Activated CD4-positive, alpha-beta T cell treated with anti-CD3 and anti-CD28 coated beads, Interleukin-2, amount 50 U/mL, for 4 hours (primary cell): ENCODE measurements at places on chromosomes 1 and 21.

DNA sequence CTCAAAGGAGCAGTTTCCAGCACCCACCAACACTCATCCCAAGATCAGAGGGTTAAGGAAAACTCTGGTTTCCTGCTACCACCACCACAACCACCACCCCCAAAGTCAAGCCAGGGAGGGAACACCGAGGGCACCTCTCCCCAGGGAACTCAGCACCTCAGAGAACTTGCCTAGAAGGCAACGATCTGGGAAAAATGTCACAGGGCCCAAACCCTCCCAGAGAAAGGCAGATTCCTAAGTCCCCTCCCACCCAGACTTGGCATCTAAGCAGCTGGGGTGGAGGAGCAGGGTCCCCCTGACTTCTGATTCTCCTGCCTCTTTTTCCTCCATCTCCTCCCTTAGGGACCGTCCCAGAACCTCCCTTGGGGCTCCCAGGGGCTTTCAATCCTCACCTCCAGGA lies 10.6 kb downstream of the KANK4 start:
- no peak for DNase-seq

GRCh38 chr1:8651236-8651890 lies 166.1 kb downstream of the RERE start:
- DNase-seq = no peak

DNA sequence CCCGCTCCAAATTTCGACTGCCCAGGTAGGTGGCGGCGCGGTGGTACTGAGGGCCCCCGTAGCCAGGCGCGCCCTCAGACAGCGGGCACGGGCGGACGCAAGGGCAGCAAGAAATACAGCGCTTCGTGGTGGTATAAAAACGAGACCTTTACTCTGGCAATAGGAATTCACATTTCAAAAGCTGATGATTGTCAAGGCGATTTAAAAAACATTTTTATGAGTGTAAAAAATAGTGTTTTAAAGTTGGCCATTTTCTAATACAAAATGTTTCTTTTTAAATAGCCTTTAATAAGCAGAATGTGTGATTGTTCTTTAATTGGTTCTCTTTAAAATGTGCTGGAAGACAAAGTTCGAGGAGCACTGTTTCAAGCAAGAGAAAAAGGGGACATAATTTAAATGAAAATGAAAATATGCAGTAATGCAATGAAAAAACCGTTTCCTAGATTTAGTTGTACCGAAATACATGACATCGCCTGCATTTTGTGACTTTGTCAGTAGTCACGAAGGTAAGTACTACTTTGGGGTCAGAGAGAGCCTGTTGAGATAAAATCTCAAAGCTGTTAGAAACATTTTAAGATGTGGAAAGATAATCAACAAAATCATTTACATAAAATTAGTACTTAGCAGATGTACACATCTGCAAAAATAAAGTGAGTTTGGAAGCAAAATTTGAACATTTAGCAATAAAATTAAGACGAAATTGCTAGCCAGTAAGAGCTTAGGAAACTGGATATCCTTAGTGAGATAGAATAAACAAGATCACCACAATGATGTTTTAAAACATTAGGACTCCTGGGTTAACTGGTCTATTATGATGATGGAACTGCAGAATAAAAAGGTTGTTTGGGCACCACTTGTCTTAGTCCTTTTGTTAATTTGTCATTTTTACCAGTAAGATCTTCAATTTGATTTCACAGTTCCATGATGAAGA lies 1.1 kb upstream of the PSMG1 start:
- DNase-seq = no peak

DNA sequence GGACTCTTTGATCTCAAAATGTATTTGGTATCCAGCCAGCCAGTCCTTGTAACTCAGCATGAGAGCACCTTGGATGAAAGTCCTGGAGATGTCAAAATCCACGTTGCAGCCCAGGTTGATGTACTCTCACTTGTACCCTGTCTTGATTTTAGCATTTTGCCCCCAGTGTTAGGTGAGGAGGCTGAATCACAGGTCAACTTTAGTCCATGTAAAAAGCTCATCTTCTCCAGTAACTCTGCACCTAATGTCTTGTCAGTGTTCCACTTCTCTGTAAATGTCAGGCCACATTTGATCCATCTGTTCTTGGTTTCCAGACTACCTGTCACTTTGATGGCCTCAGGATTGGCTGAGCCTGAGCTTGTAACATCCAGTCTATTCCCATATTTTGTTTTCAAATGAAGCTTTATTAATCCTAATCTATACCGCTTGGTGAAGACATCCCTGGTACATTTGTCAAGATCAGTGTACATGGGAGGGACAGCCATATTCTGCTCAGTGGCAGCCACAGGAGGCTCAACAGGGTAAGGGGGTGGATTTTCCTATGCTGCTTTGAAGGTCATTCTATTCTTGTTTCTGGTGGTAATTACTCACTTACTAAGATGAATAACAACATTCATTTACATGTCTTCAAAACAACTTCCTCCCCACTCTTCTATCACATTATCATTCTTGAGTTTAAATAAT lies 24.1 kb upstream of the FCRL3 start:
- no peak for DNase-seq

GRCh38 chr1:68149907-68150306 lies 82.4 kb downstream of the WLS start:
- no peak for DNase-seq

DNA sequence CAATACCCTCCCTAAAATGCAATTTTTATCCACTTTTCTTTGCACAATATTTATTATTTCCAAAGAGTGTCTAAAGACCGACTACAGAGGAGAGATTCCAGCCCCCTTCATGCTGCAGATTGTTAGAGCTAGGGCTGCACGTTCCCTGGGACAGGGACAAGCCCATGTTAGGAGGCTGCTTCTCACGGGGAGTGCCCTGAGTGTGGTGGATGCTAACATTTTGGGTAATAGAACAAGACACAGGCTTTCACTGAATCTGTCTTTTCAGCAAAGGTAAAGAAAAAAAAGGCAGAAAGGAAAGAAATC lies 125.4 kb downstream of the RIPK4 start:
- DNase-seq = no peak

DNA sequence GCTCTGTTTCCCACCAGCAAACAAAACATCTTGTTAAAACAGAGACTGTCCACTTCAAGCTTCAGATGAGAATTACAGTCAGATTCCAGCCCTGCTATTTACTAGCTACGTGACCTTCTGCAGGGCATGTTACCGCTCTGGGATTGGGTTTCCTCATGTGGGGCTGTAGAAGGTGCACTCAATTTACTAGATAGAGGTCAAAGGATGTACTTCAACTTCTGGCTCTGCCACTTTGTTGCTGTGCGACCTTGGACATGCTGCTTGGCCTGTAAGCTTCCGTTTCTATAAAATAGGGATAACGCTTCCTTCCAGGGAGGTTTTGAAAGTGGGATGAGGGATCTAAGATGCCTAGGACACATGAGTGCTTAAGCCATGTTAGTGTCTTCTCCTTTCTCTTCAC lies 46.0 kb upstream of the LRIG2 start:
- DNase-seq = no peak

DNA sequence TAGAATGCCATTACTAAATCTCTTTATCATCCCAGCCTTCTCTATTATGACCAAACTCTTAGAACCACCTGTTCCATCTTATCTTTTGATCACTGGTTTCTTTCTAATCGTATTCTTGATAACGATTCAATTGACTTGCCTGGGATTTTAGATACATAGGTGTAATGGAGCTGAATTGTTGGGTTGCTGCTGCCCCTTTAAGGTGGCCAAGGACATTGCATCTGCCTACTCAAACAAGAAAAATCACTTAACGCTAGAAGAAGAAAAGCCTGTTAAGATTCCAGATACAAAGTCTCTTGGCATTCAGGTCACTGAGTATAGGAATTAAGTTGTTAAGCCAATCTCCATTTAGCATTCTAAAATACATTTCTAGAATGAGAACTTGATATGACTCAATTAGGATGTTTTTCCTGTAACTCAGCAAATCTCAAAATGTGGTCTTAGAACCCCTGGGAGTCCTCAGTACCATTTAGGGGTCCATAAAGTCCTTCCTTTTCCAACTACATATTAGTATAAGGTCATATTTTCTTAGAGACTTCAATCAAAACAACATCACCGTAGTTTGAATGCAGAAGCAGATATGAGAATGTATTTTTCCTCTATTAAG lies 12.4 kb downstream of the NEXN start:
- no peak for DNase-seq

- DNase-seq = no peak
Observed at GRCh38 chr1:86375688-86376087, 20.4 kb downstream of the ODF2L start.

- DNase-seq = no peak
Observed at GRCh38 chr1:117347907-117348306, 19.3 kb upstream of the MAN1A2 start.

DNA sequence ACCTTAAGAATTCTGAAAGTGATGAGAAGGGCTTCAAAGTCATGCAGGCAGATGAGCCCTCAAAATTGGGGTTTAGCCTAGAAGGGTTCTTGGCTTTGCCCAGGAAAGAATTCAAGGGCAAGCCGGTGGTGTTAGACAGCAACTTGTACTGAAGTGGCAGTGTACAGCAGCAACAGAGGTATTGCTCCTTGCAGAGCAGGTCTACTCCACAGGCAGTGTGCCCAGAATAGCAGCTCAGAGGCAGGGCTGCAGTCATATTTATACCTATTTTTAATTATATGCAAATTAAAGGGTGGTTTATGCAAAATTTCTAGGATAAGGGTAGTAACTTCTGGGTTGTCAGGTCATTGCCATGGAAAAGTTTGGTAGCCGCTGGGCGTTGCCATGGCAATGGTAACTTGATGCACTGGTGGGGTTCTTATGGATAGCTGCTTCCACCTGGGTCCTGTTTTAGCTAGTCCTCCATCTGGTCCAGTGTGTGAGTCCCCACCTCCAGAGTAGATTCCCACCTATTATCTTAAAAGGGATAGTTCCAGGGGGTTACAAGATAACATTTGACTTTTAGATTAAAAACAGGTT lies 57.9 kb upstream of the CR2 start:
- DNase-seq = no peak

GRCh38 chr21:9837946-9838737 lies 683.2 kb upstream of the TPTE start:
- no peak for DNase-seq

GRCh38 chr1:179911812-179912211 lies 29.7 kb downstream of the TOR1AIP1 start:
- no peak for DNase-seq

DNA sequence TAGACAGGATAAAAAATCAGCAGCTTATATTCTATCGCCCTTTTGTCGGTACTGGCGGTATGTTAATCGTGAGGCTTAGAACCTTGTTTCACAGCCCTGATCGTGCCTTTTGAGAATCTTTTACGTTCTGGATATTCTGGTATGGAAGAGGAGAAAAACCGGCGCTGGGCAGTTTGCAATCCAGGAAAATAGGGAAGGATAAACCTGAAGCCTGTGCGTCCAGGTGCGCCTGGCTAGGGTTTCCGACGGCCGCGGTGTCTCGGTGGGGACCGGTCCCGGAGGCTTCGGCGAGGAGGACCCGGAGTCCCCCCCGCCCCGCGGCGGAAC lies 258 bp upstream of the SYPL2 start:
- DNase-seq = no peak

DNA sequence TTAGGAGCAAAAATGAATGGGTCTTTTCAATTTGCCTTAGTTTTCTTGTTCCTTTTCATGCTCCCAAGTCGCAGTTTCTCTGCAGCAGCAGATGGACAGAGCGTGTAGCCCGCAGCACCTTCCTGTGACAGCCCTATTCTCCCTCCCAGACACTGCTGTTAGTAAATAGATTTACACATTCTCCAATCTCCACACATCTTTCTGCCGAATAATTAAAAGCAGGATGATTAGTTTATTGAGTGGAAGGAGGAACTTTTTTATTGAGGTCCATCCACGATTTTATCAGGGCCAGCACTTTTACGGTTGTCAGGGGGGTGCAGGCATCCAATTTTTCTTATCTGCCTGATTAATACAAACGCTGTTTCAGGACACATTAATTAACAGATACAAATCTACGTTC lies 98.2 kb upstream of the USH2A start:
- DNase-seq = no peak

GRCh38 chr1:226751703-226752102 lies 12.6 kb upstream of the ITPKB start:
- no peak for DNase-seq

DNA sequence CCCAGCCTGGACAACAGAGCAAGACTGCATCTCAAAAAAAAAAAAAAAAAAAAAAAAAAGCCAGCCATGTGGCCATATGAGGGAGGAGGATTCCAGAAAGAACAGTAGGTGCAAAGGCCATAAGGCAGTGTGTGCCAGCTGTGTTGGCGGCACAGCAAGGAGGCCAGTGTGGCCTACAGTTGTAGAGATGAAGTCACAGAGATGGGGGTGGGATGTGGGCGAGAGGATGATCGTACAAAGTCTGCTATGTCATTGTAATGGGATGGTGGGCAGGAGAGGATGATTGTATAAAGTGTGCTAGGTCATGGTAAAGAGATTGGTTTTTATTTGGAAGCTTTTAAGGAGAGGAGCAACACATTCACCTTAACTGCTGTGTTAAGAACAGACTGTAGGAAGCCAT lies 9.8 kb upstream of the CR1 start:
- no peak for DNase-seq

- no peak for DNase-seq
Observed at GRCh38 chr1:173893611-173894010, 23.5 kb downstream of the SERPINC1 start.
